ENCODE measurements at places on chromosomes 3 and 15. TPM values are rescaled to one million over a fixed set of nuclear protein-coding genes. Genes with fewer than 3 reads are reported as not detected.

DNA sequence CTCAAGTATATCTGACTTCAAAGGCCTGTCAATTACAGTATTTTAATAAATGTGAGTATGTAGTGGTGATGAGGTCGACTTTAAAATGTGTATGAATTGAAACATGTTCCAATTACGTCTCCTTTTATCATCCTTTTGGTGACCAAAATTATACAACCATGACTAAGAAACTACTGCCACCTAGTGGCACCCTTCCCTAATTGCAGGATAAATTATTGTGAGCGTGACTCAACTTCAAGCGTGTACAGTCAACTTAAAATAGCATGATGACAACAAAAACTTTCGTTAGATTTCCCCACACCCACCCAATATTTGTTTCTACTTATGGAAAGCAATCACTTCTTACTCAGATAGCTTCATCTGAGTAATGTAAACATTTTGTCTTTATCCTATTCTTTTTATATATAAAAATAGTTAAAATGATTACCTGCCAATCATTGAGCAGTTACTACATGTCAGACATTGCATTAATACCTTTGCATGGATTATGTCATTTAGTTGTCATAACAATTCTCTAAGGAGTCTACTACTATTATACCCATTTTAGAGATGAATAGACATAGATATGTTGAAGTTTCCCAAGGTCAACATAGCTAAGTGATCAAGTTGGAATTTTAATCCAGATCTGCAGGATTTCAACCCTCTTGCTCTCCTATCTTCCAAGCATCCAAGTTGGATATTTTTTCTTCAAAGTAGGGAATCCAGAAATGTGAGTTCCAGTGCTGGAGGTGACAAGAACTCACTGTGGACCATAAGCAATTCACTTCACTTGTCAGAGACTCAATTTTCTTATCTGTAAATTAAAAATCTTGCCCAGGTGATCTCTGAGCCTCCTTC is 106.0 kb downstream of the MEX3B start:
- peak; percentile 56 for DNase-seq
- H3K36me3 ChIP-seq, result no peaks in the 10 kb centered on the region
- H3K27me3 ChIP-seq, result no peaks in the 10 kb centered on the region
- H3K4me1 ChIP-seq, result no peaks in the 10 kb centered on the region
- H3K27ac ChIP-seq, result no peak overlapping the region
- no peak overlapping the region for H3K4me3 ChIP-seq

- H3K27me3 ChIP-seq, result no peaks in the 10 kb centered on the region
- H3K36me3 ChIP-seq, result no peaks in the 10 kb centered on the region
- no peak overlapping the region for H3K4me3 ChIP-seq
- no peaks in the 10 kb centered on the region for H3K4me1 ChIP-seq
These were observed 770.4 kb upstream of the ARPP21 start for GRCh38 chr3:34868935-34869334.

DNA sequence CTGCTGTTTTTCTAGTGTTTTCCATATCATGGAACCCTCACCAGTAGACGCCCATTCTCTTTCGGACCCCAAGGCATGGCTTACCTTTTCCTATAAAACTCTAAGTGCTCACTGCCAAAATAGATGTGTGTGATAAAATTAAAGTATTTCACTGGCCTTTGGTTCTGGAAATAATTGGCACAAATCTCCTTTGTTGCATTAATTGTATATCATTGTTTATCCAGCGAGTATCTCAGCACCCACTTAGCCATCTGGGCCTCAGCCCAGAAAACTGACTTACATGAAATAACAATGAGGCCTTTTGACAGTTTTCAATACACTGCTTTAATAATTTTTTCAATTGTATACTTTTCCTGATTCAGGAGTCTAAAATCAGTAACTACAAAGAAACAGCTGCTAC is 105.1 kb downstream of the MECOM start:
- no peaks in the 10 kb centered on the region for H3K36me3 ChIP-seq
- no peak overlapping the region for H3K27ac ChIP-seq
- peaks cover 24% of the 10 kb centered on the region for H3K4me1 ChIP-seq
- no peak overlapping the region for H3K4me3 ChIP-seq

The PARP3 gene
- total RNA-seq, result 17.3 TPM
